Left cardiac atrium (tissue), 4 donors: ENCODE measurements at places on chromosomes 3 and 15. TPM values are rescaled to one million over a fixed set of nuclear protein-coding genes. Genes with fewer than 3 reads are reported as not detected.

Gene CCDC12
- total RNA-seq, result 24.2 TPM

Gene COL6A5
- total RNA-seq, result not detected

Gene PIERCE2
- 1.2 TPM for total RNA-seq

Gene SAXO2
- total RNA-seq, result 2.7 TPM

Gene C3orf85
- total RNA-seq, result not detected

Gene SH2D7
- total RNA-seq, result not detected

Gene UROC1
- not detected for total RNA-seq

Gene ZIC1
- not detected for total RNA-seq

Gene FGD5
- 19.3 TPM for total RNA-seq

Gene THOC7
- total RNA-seq, result 65.9 TPM

Gene GMPS
- 29.3 TPM for total RNA-seq
